ENCODE measurements at places on chromosomes 5 and 9.

- DNase-seq: no peak
Observed at GRCh38 chr5:140214831-140215230, 39.8 kb downstream of the CYSTM1 start.

GRCh38 chr5:16806711-16807546 lies 129.2 kb downstream of the MYO10 start:
- DNase-seq: no peak

GRCh38 chr5:2207416-2208238 lies 324.9 kb upstream of the IRX4 start:
- DNase-seq: no peak

DNA sequence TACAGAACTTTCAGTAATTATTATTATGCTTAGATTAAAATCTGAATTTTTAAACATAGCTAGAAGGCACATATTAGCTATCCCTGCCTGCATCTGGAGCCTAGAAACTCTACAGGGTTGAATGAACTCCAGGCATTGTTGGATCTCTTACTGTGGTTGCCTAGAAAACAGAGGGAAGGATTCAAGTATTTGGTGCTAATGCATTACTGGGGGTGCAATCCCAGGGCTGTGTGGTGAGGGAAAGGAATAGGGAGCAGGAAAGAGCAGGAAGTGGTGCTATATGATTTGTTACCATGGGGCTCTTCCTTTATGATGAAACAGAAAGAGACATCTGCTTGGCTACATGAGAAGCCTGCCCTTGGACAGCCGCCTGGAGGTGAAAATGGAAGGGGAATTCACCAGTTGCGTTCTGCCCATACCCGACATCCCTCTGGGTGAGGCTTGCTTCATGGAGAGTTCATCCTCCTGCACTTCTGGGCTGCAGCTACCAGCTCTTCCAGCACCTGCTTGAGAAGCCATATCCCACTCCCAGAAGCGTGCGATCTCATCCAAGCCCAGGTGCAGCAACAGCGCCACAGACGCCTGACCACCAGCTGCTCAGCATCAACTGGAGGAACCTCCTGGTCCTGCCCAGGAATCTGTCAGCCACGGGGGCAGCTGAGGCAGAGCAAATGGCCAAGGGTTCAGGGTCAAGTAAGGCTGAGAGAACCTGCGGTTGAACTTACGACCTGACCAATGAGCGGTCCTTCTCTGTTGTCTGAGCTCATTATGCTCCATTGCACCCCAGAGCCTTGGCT lies 362.8 kb downstream of the SEMA5A start:
- no peak for DNase-seq

DNA sequence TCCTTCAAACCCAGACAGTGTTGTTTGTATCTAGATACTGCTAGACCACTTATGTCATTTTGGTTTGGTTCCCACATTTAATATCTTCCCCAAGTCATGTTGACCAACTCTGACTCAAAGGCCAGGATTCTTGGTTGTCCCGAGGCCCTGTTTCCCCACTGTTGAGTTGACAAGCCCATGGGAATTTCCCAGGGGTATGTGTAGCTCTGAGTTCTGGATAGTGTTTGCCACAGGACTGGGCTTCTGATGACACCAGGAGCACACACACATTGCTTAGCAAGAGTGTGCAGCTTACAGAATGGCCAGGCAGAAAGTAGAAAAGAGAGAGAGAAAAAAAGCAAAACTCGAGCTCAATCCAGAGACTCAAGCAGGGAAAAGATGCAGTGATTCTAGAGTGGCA lies 214.4 kb downstream of the NXNL2 start:
- no peak for DNase-seq

- DNase-seq: no peak
Observed at GRCh38 chr9:108517651-108518365, 338.0 kb downstream of the ACTL7B start.

DNA sequence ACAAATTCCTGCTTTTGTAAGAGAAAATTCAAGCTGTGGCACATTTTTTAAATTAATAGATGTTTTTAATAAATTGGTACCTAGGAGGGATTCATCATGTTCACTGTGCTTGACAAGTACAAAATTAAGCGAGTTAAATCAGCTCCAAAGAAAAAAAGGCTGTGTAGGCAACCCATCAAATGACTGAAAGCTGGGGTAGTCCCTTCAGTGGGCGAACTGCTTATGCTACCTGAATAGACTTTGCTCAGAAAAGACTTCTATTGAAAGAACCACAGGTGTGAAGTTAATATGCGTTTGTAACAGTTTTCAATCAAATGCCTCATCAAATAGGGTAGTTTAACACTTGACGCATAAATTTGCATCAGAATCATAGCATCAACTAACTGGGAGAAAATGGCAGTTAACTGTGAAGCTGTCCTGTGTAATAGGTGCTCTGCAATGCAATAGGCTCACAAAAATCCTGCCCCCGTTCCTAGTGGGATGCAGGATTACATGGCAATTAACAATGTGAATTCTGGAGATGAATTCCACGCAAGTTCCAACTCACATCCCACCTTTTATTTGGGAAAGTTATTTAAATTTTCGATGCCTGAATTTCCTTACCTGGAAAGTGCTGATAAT lies 14.4 kb upstream of the ARL15 start:
- no peak for DNase-seq

DNA sequence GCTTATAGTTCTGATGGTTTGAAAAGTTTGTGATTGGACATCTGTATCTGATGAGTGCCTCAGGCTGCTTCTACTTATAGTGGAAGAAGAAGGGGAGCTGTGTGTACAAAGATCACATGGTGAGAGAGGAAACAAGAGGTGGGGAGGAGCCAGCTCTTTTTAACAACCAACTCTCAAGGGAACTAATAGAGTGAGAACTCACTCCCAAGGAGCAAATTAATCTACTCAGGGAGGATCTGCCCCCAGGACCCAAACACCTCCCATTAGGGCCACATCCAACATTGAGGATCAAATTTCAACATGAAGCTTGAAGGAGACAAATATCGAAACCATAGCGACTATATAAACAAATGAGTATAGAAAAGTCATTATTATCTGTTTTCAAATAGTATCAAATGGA lies 64.7 kb upstream of the PRLR start:
- DNase-seq: no peak

GRCh38 chr9:118568704-118569103 lies 800.5 kb downstream of the BRINP1 start:
- DNase-seq: no peak

DNA sequence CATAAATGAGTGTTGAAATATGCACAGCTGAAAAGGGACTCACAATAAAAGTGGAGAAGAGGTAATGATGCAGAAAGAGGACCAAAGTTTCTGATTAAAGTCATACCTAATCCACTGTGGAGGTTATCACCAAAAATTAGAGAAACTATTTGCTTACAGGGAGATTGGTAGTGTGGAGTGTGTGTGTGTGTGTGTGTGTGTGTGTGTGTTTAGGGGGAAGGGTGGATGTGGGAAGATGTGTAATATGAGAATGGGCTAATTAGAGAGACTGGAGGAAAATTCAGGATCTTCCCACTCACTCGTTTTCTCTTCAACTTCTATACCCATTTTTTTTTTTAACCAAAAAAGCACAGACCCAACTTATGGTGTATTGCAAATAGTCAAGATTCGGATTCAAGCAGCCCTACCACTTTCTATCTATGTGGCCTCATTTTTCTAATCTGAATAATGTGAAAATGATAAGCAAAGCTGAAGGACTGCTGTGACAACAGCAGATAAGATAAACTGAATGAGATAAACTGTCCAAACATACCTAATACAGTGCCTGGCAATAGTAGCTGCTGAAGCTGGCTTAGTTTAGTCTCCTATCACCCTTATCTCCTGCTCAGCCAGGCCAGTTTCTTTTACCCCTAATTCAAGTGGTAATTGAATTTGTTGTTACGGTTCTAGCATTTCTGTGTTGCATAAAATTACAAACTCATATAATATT lies 501.1 kb downstream of the KDM4C start:
- DNase-seq: no peak

DNA sequence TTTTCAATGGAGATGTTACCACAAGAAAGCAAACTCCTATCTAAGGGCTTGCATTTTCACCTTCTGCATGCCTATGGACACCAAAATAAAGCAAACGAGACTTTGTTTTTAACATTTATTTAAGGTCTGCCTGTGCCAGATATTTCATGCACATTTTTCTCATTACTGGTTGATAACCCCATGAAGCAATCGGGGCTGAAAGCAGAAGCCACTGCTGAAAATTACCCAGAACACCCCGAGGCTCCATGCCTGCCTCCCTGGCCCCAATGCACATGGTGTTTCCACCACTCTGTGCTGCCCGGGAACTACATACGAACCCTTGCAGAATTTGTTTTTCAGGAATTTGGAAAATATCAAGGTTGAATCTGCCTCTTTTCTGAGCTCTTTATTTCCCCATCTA lies 240.1 kb downstream of the NR2F1-AS1 start:
- no peak for DNase-seq

GRCh38 chr9:22452415-22453010 lies 5.9 kb downstream of the DMRTA1 start:
- DNase-seq: peak; percentile 68

DNA sequence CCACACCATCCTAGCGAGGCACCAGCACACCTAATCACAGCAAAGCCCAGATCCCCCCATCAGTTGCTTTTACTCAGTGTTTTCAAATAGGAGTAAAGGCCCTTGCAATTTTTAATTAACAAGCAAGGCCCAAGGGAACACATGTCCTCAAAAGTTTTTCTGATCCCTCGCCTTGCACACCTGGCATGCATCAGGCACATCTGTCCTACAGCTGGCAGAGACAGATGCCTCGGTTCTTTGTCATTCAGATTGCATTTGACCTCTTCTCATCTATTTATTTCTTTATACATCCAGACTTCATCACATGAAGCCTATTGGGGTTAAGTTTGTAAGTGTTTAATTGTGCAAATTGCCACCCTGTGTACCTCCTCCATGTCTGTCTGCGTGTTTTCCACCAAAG lies 241.4 kb downstream of the MARCHF11 start:
- no peak for DNase-seq

DNA sequence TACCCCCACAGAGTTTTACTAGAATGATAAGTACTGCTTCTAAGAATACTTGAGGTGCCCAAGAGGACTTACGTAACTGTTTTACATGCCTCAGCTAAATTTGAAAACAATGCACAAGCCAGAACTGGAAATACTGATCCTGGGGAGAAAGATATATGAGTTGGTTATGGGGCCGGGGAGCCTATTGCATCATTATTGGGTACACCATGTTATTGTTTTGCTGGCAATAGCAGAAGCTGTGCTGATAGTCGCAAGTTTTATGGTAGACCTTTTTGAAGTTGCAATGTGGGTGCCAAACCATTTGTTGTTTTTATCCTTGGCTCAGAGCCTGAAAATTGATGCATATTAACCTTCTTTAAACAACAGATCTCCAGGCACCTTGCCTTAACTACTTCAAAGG lies 108.4 kb upstream of the DHFR start:
- DNase-seq: no peak

GRCh38 chr5:219460-219863 lies 1.3 kb downstream of the SDHA start:
- peak; percentile 61 for DNase-seq

DNA sequence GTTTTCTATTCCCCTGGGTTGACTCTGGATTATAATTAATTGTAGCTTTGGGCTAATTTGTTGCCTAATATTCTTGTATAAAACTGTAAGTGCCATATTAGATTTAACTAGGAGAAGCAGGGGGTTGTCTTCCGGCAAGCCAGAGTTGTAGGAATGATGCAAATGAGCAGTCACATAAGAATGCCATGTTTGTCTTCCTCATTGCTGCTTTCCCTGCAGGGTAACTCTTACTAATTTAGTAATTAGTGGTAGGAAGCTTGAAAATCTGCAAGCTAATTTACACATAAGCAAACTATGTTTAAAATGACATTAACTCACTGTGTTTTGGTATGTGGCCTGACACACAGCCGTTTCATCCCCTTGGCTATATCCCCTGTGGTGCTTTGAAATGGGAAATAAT lies 527.8 kb downstream of the KCTD16 start:
- no peak for DNase-seq
